Right forelimb (tissue), 1 donor: ENCODE measurements at places on chromosomes 6 and 20.

DNA sequence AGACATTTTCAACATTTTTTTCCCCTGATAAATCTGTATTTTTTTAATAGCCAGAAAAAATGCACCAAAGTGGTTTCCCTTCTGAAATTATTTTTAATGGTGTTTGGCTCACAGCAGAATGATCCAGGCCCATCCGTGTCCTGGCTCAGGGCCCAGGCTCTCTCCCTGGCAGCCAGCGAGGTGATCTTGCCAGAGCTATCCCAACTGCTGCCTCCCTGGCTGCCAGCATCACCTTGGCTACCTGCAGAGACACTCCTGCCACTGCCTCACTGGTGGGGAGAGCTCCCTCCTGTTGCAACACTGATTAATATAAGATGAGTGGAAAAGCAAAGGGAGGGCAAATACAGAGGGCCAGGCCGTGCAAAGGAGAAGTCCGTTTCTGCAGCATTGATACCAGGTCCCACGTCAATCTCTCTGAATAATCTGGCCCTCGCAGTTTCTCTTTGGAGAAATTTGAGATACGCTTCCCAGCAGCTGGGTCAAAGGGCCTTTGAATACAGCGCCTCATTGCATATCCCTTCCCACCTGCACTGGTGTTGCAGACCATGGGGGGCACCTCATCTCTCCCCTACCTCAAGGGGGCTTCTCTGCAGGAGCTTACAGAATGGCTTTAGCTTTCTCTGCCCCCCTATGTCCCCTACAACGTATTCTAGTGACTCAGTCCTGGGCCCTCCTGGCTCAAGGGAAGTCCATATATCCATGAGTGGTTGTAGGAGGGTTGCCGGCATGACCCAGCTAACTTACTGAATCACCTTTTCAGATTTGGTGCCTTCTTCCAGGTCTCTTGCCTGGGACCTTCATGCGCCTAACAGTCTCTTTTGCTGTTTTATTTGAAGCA lies 12.8 kb upstream of the DSTN start:
- DNase-seq, result peak; percentile 84

- DNase-seq, result no peak
Observed at GRCh38 chr6:82437701-82438100, 74.1 kb downstream of the TPBG start.

DNA sequence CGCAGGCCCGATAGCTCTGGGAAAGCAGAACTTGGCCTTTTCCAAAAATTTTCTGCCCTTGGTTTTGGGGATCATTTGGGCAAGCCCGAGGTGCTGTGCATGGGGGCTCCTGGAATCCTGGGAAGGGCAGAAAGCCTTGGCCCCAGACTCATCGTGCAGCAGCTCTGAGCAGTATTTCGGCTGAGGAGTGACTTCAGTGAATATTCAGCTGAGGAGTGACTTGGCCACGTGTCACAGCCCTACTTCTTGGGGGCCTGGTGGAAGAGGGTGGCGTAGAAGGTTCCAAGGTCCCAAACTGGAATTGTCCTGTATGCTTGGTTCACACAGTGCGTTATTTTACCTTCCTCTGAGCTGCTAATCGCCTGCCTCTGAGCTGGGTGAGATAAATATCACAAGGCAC lies 1.1 kb upstream of the BMP2 start:
- DNase-seq, result no peak

- DNase-seq, result no peak
Observed at GRCh38 chr6:35495258-35496035, 1.4 kb downstream of the TEAD3 start.

DNA sequence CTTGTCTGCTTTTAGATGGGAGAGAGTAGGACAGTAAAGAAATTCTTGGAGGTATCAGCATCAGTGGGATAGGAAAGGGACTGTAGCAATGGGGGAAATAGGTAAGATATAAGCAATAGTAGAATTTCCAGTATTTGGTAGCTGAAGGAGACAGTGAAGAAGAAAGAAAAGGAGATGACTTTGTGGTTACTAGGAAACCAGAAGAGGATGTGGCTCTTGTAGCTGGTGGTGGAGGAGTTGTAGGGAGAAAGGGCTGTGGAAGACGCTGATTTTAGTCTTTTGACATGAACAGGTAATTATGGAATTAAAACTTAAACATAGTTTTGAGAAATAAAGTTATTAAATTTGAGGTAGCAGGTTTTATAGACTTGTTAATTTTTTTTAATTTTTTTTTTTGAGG lies 26.1 kb downstream of the SH3BGRL2 start:
- no peak for DNase-seq

- no peak for DNase-seq
Observed at GRCh38 chr6:135592276-135592675, 94.7 kb upstream of the AHI1 start.

- no peak for DNase-seq
Observed at GRCh38 chr6:81475646-81476045, 276.8 kb downstream of the TENT5A start.

DNA sequence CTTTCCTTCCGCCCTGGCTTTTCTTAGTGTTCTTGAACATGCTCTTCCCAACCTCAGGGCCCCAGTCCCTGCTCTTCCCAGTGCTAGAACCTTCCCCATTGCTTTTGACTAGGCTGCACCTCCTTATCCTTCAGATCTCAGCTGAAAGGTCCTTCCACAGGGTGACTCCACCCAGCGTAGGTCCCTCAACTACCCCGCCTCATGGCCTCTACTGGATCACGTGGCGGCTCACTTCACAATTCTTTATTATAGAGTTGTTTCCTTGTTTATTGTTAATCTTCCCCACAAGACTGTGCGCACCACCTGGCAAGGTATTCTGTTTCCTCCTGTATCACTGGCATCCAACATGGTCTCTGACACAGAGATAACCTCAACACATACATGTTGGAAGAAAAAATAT lies 31.2 kb downstream of the TTLL9 start:
- DNase-seq, result no peak

DNA sequence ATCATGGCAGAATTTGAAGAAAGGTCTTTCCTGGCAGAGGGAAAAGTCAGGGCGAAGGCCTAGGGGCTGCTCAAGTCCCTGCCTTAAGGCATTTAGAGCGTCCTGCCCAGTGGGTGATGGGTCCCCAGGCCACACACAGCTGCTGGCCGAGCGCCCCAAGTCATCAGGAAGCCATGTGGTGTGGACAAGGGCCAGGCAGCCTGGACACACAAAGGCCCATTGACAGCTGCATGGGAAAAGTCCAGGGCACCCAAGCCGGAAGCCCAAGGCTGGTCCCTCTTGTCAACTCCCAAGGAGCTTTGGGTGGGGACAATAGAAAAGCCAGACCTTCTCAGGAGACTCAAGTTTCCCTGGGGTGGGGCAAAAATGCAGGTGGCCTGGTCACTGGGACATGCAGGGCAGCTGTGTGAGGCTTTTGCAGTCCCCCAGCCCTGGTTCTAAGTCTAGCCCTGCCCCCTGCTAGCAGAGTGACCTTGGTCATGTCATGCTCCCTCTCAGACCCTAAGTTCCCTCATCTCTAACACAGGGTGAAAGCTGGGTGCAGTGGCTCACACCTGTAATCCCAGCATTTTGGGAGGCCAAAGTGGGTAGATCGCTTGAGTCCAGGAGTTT lies 44.3 kb upstream of the PTGIS start:
- no peak for DNase-seq

- no peak for DNase-seq
Observed at GRCh38 chr20:36121981-36122930, 32.3 kb upstream of the EPB41L1 start.

DNA sequence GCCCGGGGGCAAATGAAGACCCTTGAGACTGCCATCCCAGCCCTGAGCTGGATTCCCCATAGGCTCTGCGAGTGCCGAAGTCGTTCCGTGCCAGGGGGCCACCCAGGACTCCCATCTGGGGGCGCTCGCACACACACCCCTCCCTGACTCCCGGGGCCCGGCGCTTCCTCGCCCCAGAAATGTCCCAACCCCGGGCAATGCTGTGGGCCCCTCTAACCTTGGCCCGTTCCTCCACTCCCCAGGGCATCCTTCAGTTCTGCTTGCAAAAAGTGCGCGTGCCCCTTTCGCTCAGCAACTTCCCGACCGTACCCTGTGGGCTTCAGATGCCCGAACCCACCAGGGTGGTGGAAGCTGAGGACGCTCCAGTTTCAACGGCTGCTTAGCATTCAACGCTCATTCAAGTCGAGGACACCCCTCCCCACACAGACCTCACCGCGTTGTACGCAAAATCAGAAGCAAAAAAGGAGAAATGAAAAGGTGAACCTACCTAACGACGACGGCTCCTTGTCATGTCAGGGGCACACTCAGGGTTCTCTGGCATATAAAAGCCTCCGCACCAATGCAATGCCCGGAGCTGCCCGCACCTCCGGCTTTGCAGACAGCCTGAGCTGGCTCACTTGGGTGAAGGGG lies 25.3 kb downstream of the RIPOR2 start:
- no peak for DNase-seq

- DNase-seq, result no peak
Observed at GRCh38 chr6:109466212-109466923, 10.8 kb upstream of the MICAL1 start.

- no peak for DNase-seq
Observed at GRCh38 chr6:33885132-33886057, 81.6 kb upstream of the MLN start.

DNA sequence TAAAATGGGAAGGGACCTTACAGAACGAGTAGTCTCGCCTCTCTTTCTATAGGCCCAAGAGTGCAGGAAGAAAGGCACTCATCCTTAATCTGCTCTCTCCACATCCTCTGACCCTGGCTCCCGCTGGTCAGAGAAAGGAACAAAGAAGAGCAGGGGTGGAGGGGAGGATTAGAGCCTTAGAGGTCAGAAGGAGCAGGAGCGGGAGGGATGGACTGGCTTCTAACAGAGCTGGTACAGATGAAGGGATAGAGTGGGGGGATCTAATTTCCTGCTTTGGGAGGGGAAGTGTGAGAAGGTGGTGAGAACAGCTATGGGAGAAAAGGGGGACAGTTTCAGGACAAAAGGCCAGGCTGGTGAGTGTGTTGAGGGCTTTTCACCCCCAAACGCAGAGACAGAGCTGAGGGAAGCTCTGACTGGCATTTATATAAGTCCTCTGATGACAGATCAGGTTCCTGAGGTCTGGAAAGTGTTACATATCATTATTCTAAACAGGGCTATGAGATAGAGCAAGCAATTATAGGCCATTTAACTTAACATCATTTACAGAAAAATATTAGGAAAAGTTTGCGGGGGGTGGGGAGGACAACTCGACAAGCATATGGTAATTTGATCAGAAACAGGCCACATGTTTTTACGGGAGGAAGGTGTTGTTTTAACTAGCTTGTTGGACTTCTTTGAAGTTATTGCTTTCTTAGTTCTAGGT lies 111.1 kb downstream of the FOXC1 start:
- DNase-seq, result no peak

DNA sequence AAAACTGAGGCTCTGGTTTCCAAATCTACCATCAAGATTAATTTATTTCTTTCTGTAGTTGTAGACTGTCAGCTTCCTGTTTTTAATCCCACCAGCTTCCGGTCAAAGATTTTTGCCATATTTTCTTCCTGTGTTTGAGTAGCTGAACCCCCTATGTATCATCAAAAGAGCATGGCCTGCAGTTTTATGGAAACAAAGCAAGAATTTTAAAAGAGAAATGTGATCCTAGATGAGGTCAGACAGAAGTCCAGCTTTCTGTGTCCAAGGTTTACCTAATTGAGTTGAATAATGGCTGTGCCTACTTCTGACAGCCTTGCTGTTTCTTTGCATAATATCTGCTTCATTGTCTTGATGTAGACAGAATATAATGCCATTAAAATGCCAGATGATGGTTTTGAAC lies 163.7 kb downstream of the CARMIL1 start:
- no peak for DNase-seq

- DNase-seq, result no peak
Observed at GRCh38 chr20:5148581-5148980, 21.8 kb downstream of the CDS2 start.

DNA sequence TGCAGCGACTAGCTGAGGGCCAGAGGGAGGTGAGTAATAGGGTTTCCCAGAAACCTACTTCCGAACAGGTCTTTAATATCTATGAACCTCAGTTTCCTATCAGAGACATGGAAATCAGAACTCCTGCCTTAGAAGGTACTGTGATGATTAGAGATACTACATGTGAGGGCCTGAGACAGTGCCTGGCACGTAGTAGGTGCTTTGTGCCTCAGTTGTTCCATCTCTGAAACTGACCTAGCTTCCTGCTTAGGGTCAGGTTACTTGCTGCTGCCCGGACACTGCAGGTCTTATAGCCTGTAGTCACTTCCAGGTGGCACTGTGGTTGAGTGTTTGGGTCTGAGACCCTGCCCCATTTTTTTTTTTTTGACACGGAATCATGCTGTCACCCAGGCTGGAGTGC lies 20.9 kb downstream of the RAB44 start:
- DNase-seq, result peak; percentile 7

DNA sequence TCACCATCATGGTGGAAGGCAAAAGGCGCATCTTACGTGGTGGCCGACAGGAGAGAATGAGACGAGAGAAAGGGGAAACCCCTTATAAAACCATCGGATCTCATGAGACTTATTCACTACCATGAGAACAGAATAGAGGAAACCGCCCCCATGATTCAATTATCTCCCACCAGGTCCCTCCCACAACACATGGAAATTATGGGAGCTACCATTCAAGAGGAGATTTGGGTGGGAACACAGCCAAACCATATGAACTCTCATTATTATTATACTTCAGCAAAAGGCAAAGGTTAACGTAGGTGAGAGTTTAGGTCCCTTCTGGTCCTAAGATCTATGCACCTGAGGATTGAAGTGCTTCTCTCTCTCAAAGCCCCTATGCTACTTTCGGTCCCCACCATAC lies 2.4 kb upstream of the PFDN4 start:
- no peak for DNase-seq

GRCh38 chr6:45472382-45472781 lies 94.6 kb upstream of the SUPT3H start:
- DNase-seq, result no peak

GRCh38 chr20:15977026-15977425 lies 596.2 kb downstream of the KIF16B start:
- DNase-seq, result no peak

GRCh38 chr6:130417951-130418350 lies 52.1 kb downstream of the TMEM200A start:
- DNase-seq, result no peak

DNA sequence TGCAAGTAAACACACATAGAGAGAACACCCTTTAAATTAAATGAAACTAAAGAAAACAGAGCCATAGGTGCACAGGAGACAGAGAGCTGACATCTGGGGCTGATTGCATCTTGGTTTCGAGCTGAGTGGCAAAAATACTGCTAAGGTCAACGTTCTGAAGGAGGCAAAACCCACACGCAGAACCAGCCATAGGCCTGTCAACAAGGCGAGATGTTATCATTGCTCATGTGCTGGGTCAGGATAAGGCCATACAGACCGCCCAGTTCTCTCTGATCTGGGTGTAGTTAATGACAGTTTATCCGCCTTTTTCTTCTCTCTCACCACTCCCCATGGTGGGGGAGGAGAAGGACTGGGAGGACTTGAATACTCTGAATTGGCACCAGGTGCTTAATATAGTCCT lies 4.5 kb upstream of the FAM110A start:
- no peak for DNase-seq
